Cortex of kidney (tissue), 1 donor: ENCODE measurements at places on chromosomes 1 and 21.

DNA sequence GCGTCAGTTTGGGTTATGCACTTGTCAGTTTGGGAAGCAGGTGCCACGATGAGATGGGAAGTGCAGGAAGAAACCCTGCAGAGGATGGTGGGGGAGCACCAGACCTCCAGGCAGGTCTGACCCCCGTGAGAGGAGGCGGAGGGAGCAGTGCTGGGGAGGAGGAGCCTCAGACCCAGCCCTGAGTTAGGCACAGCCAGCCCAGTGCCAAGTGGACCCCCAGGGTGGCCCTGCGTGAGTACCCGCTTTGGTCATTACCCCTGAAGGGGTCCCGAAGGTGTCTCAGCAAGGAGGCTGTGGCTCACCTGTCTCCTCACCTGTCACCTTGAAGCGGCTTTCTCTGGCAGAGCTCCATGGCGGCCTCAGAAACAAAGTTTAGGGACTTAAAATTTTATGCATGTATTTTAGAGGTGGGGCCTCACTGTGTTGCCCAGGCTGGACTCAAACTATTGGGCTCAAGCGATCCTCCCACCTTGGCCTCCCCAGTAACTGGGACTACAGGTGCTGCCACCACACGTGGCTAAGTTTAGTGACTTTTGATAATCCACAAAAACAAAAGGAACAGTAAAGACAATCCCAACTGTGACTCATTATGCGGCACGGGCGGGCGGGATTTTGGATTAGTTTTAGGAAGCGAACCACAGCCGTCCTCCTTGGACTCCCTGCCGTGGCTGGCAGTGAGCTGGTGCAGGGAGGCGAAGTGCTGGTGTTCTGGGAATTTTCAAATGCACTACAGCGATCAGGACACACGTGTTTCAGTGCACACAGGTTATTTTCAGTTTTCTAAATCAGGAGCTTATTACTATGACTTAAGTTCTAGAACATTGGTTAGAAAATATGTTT, 4.7 kb downstream of the AGPAT3 start:
- no peak for DNase-seq

- DNase-seq = no peak
These were observed 34.1 kb upstream of the GPR52 start for GRCh38 chr1:174413632-174414031.

- no peak for DNase-seq
These were observed 43.0 kb upstream of the RXRG start for GRCh38 chr1:165487921-165488320.

- no peak for DNase-seq
These were observed 14.6 kb downstream of the EPHX1 start for GRCh38 chr1:225824533-225824941.

- DNase-seq = no peak
These were observed 27.1 kb upstream of the RUNX3 start for GRCh38 chr1:24957016-24957807.

- DNase-seq = no peak
These were observed 33.6 kb downstream of the LRRN2 start for GRCh38 chr1:204651843-204652421.

DNA sequence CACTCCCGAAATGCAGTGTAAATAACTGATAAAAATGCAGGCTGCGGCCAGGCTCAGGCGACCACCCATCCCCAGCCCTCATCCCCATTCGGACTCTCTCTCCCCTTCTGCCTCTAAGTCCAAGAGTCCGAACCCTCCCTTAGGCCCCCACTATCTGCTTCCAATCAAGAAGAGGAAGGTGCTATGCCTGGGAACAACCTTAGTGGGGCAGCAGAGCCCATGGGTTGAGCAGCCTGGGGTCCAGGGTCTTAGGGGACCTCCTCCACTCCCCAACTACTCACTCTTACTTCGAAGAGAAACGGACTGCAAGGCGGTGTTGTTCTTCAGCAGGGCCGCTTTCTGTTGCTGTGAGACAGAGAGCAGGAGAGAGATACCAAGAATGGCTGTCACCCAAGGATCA, 12.2 kb downstream of the ARHGEF2 start:
- no peak for DNase-seq

DNA sequence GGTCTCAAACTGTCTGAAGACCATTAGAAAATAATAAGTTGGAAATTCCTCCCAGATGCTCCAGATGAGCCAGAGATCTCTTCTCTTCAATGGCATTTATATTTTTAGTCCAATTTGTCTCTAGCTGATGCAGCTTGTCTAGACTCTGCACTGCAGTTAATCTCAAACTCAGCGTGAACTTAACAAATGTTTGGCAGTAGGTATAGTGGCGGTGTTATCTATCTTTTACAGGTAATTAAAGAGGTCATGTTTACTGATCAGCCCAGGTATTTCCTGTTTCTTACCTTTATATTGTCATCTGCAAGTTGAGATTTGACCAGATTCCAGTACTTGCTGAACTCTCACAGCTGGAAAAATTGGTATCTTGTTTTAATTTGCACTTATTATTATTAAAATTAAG, 1024.5 kb upstream of the ADGRL2 start:
- no peak for DNase-seq

DNA sequence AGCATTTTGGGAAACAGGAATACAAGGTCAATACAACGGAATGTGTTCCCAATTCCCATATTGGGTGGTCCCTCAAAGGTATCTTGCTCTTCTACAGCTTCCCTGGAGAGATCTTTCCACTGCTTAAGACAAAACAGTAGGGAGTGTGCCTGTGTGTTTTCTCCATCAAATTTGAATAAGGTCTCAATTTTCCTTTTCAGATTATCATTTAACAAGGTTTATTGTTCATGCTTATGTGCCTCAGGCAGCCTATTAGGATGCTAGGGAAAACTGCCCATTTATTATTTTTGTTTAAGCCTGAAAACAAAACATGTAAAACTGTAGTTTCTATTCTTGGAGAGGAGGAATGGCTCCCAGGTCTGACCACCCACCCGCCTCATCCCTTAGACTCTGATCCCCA, 622.7 kb downstream of the LMO4 start:
- DNase-seq = no peak

DNA sequence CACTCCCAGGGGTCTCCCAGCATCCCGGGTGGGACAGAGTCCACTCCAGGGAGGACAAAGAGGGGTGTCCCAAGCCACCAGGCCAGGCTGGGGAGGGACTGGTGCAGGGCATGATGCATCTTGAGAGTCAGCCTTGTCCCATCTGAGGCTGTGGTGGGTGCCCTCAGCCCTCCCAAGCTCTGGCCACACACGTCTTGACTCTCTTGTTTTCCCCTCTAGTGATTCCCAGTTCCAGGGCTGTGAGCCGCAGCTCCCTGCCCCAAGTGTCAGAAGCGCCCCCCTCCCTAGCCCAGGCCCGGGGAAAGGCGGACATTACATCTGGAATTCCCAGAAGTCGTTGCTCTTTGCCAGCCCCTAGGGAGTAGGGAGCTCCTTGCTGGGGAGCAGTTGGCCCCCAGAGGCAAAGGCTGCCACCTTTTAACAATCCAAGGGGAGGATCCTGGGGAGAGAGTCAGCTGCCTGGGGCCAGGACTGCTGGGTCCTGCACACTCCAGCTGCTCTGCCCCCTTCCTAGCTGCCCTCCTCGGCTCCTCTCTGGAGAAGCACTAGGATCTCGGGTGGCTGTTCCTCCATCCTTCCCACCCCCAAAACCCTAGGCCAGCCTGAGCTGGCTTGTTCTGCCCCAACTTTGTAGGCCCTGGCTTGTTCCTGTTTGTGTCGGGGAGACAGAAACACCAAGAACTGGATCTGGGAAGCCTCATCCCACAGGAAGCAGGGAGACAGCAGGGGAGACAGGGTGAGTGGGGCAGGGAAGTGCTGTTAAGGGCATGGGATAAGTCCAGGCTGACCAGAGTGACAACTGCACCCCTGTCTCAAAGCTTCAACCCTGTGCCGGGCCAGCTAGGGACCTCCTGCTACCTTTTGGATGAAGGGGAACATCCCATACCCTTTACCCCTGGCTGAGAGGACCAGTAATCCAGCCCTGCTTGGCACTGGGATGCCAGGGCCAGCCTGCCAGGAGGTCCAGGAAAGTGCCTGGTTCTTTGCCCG, 3.2 kb upstream of the PTPN7 start:
- no peak for DNase-seq

GRCh38 chr1:65362545-65362944, 53.2 kb downstream of the DNAJC6 start:
- DNase-seq = no peak

- no peak for DNase-seq
These were observed 63.3 kb downstream of the DHRS3 start for GRCh38 chr1:12554521-12555305.
